Endodermal cell (in vitro differentiated cells): ENCODE measurements at places on chromosomes 3 and 15. TPM values are rescaled to one million over a fixed set of nuclear protein-coding genes. Genes with fewer than 3 reads are reported as not detected.

The PAK6 gene
- total RNA-seq: 7.3 and 9.1 TPM in 2 replicates

The SLC22A13 gene
- total RNA-seq: 0.13 and 0.16 TPM in 2 replicates

The NANOGP8 gene
- total RNA-seq: 1.5 to 12.3 TPM (median 2.1 TPM) in 3 replicates

The CDHR4 gene
- total RNA-seq: not detected in 2 replicates

The CPNE9 gene
- total RNA-seq: 0.15 to 0.23 TPM (median 0.23 TPM) in 3 replicates

The EIF3J gene
- total RNA-seq: 76.5 and 83.4 TPM in 2 replicates

DNA sequence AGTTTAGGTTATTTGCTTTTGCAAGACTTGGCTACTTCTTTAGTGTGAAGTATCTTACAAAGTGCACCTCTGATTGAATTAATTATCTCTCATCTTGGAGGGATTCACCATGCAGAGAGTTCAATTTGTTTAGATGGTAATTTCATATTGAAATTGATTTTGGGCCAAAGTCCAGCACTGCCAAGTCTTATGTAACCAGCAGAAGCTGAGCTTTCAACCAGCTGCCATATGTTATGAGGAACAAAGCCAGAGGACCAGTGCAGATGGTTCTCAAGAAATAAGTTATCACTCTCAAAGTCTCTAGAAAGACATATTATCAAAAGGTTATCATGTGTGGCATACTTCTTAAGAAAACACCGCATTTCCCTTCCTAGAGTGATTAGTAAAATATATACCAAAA lies 29.0 kb downstream of the ABHD6 start:
- H3K4me3 ChIP-seq: no peak overlapping the region
- no peak for DNase-seq
- no peaks in the 10 kb centered on the region for H3K4me1 ChIP-seq
- no peaks in the 10 kb centered on the region for H3K36me3 ChIP-seq

DNA sequence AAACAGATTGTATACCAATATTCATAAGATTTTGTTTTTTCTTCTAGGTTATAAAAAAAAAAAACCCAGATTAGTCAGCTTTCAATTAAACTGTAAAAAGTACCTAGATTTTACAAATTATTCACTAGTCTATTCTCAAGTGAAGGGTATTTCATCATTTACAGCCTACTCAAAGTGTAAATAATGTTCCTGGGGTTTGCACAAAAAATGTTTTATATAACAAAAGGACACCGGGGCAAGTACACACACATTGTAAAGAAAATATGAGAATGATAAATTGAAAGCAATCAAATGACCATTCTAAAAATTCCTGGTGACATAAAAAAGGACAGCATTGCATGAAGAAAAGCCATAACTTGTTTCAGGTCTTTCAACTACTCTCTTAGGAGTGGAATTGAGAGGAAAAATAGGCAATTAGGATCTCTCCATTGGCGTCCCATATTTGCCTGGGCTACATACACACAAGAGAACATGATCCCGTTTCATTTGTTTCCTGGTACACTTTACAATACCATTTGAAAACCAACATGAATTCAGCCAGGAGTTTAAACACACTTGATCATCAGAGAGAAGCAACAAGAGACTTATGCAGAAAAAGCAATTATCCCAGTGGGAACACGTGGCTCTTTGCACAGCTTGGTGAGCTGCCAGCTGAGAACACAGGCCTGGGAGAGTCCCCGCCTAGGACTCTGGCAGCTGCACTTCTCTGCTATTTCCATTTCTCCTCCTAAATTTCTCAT lies 1039.2 kb downstream of the ROBO1 start:
- peak overlapping the region; percentile 81 for H3K27ac ChIP-seq
- no peak overlapping the region for H3K4me3 ChIP-seq
- peaks cover 3% of the 10 kb centered on the region for H3K4me1 ChIP-seq
- DNase-seq: peak; percentile 49
- H3K36me3 ChIP-seq: no peaks in the 10 kb centered on the region
- H3K27me3 ChIP-seq: no peaks in the 10 kb centered on the region

DNA sequence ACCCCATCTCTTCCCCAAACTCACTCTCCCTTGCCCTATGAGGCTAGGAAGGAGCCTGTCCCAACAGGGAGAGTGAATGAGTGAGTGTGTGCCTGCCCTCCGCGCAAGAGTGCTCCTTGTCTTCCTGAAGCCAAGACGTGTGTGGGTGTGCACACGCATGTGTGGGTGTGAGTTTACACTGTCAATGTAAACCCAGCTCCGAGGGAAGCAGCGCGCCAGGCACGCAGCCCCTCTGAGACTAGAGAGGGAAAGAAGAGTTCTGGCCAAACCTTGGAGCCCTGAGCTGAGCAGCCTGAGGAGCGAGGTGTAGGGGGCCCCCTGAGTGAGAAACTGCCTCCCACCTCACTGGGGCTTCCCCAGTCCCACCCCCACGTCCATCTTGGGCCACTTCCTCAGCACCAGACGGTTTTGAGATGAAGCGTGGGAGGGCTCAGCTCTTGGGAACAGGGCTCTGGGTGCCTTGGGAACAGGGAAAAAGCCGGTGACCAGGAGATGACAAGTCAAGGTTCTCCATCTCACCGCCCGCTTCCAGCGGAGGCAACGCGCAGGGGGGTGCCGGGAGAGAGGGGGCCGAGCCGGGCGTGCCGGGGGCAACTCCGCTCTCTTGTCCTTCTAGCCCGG lies 5.1 kb downstream of the MECOM start:
- peak; percentile 81 for DNase-seq
- H3K27me3 ChIP-seq: peaks cover 73% of the 10 kb centered on the region
- H3K4me3 ChIP-seq: peak overlapping the region; percentile 20
- peaks cover 4% of the 10 kb centered on the region for H3K4me1 ChIP-seq
- no peaks in the 10 kb centered on the region for H3K36me3 ChIP-seq

GRCh38 chr3:83150896-83151295 lies 1389.5 kb upstream of the GBE1 start:
- H3K4me3 ChIP-seq: no peak overlapping the region
- H3K4me1 ChIP-seq: no peaks in the 10 kb centered on the region
- H3K27ac ChIP-seq: no peak overlapping the region
- no peaks in the 10 kb centered on the region for H3K36me3 ChIP-seq

- H3K4me3 ChIP-seq: no peak overlapping the region
- DNase-seq: peak; percentile 71
- no peaks in the 10 kb centered on the region for H3K36me3 ChIP-seq
- H3K4me1 ChIP-seq: peaks cover 35% of the 10 kb centered on the region
- no peak overlapping the region for H3K27ac ChIP-seq
Measured at GRCh38 chr3:187361835-187362234, 6.3 kb upstream of the RTP4 start.

DNA sequence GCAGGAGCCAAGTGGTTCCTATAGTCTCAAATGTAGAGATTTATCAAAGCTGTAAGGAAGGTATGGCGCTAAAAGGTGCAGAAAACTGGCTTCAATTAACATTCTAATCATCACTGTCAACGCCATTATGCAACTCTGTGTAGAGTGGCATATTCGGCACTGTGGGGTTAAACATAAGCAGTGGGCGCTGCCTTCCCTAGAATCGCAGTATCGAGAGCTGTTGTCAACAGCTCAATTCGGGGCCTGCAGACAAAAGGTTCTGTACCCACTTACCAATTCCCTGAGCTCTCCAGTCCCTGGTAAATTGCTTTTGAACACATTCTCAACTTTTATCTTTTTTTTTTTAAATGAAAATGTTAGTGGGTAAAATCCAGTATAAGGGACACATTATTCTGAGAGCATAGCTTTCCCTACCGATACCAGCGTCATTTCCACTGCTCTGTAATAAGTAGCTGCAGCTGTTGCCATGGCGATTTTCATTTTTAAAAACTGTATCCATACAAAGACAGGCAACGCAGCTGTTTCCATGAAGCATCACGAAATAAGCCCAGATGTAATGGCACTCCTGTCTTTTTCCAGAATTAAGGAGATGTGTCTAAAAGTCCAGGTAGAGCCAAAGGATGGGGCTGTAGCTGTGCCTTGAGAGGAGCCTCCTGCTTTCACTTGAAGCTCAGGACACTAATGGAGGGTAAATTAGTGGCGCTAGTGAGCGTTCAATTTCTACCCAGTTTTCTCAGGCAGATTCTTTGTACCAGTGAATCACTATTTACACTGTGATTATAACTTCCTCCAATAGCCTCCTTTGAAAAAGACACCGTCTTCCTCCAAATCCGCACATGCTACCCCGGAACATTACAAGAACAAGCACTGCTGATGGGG lies 250.3 kb downstream of the SLC9A9 start:
- H3K4me3 ChIP-seq: no peak overlapping the region
- H3K4me1 ChIP-seq: peaks cover 7% of the 10 kb centered on the region
- no peaks in the 10 kb centered on the region for H3K36me3 ChIP-seq
- peak overlapping the region; percentile 21 for H3K27ac ChIP-seq

GRCh38 chr15:77540312-77541060 lies 92.2 kb downstream of the LINGO1 start:
- peaks cover 14% of the 10 kb centered on the region for H3K27me3 ChIP-seq
- no peak overlapping the region for H3K4me3 ChIP-seq
- H3K4me1 ChIP-seq: no peaks in the 10 kb centered on the region
- H3K27ac ChIP-seq: peak overlapping the region; percentile 82

- H3K4me3 ChIP-seq: no peak overlapping the region
- no peak for DNase-seq
- H3K27me3 ChIP-seq: no peaks in the 10 kb centered on the region
- H3K4me1 ChIP-seq: no peaks in the 10 kb centered on the region
Measured at GRCh38 chr3:47527952-47528725, 14.6 kb upstream of the ELP6 start.

- H3K4me1 ChIP-seq: no peaks in the 10 kb centered on the region
- H3K36me3 ChIP-seq: no peaks in the 10 kb centered on the region
- H3K27ac ChIP-seq: no peak overlapping the region
Measured at GRCh38 chr15:81071120-81071519, 63.0 kb upstream of the CFAP161 start.

- H3K4me1 ChIP-seq: no peaks in the 10 kb centered on the region
- H3K27ac ChIP-seq: no peak overlapping the region
- DNase-seq: no peak
- H3K36me3 ChIP-seq: peaks cover 3% of the 10 kb centered on the region
- H3K4me3 ChIP-seq: peak overlapping the region; percentile 69
Measured at GRCh38 chr3:191901741-191902140, 440.8 kb downstream of the PYDC2 start.

GRCh38 chr3:12116870-12117269 lies 41.8 kb downstream of the TIMP4 start:
- no peaks in the 10 kb centered on the region for H3K27me3 ChIP-seq
- no peak overlapping the region for H3K27ac ChIP-seq
- no peak for DNase-seq
- H3K4me1 ChIP-seq: no peaks in the 10 kb centered on the region

DNA sequence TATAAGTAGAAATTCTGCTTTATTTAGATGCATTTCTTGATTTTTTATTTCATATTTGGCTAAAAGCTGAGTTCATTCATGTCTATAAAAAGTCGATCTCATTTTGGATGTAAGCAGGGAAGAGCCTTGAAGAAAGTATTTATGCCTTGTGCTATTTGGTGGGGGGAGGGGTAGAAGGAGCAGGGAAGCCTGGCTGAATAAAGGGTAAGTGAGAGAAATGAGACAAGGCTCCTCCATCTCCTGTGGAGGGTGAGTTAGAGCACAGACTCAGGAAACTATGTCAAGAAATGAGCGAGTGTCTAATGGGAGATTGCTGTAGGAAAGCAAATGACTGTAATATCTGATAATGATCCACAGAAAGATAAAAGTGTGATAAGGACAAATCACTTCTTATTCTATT lies 121.8 kb upstream of the ATP11B start:
- H3K36me3 ChIP-seq: no peaks in the 10 kb centered on the region
- no peak overlapping the region for H3K27ac ChIP-seq
- H3K4me3 ChIP-seq: no peak overlapping the region
- H3K27me3 ChIP-seq: peaks cover 9% of the 10 kb centered on the region

DNA sequence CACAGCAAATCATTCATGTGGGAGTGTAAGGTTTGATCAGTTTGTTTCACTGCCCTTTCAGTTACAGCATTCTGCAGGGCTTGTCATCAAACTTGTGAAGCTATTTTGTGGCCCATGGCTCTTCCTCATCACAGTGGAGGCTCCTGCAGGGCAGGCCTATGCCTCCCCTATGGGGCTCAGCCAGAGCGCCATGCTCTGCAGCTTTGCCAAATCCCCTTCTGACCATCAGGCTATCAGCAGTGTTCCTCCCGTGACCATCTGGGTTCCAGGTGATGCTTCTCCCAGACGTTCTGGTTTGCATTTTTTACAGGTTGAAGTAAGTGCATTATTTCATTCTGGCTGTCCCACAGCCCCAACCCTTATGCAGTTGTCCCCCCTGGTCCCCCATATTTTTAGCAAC lies 28.1 kb upstream of the REC114 start:
- no peak for DNase-seq
- H3K27ac ChIP-seq: no peak overlapping the region
- H3K36me3 ChIP-seq: no peaks in the 10 kb centered on the region
- H3K4me1 ChIP-seq: no peaks in the 10 kb centered on the region
- no peak overlapping the region for H3K4me3 ChIP-seq

DNA sequence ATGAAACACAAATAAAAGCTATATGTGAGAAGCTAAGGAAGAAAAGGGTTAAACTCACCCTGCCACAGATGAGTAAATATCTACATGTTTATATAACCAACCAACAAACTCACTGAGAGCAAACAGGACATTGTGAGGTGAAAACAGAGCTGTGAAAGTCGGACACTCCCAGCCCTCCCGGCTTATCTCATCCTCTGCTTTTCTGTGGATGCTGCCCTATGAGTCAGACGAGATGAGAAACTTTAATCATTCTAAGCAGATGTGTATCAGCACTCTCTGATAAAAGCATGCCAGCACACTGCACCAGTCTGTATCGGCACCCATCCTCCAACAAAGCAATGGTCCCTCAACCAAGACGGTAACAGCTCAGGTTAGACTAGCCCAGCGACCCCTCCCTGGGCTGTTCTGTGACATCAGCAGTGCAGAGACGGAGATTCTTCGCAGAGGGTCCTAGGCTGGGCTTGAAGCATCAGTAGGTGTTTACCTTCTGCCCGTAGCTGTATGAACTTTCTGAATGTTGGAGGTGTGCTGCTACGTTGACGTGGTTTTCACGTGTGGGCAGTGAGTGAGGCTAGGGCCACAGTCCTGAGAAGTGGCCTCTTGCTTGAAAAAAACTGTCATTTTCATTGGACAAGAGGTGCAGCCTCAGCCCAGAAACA lies 119.8 kb upstream of the ALDH1A3 start:
- no peaks in the 10 kb centered on the region for H3K27me3 ChIP-seq
- H3K4me1 ChIP-seq: peaks cover 4% of the 10 kb centered on the region
- no peak overlapping the region for H3K4me3 ChIP-seq
- H3K27ac ChIP-seq: no peak overlapping the region
- peak; percentile 71 for DNase-seq

- H3K36me3 ChIP-seq: no peaks in the 10 kb centered on the region
- H3K27me3 ChIP-seq: no peaks in the 10 kb centered on the region
- H3K4me1 ChIP-seq: no peaks in the 10 kb centered on the region
- no peak for DNase-seq
- no peak overlapping the region for H3K4me3 ChIP-seq
Measured at GRCh38 chr3:155861476-155862183, 7.4 kb upstream of the SLC33A1 start.

- H3K4me3 ChIP-seq: no peak overlapping the region
- H3K27me3 ChIP-seq: no peaks in the 10 kb centered on the region
- H3K27ac ChIP-seq: no peak overlapping the region
- no peaks in the 10 kb centered on the region for H3K4me1 ChIP-seq
- peaks cover 84% of the 10 kb centered on the region for H3K36me3 ChIP-seq
Measured at GRCh38 chr15:65476903-65477302, 40.6 kb downstream of the DPP8 start.
